ENCODE measurements at places on chromosomes 3 and 15. TPM values are rescaled to one million over a fixed set of nuclear protein-coding genes. Genes with fewer than 3 reads are reported as not detected.

Gene C3orf52
- 17.1 TPM for total RNA-seq

Gene KIF9
- total RNA-seq, result 4.7 TPM

Gene CEP97
- 7.3 TPM for total RNA-seq

Gene VWA5B2
- 0.30 TPM for total RNA-seq

Gene FOXL2
- total RNA-seq, result 0.06 TPM

Gene CASR
- total RNA-seq, result 0.10 TPM

Gene NMNAT3
- 8.4 TPM for total RNA-seq

Gene ERC2
- 1.2 TPM for total RNA-seq

Gene CHRM5
- total RNA-seq, result 0.15 TPM

Gene ATP13A4
- 152 TPM for total RNA-seq

GRCh38 chr3:138477120-138477519 lies 42.7 kb downstream of the ESYT3 start:
- peaks cover 27% of the 10 kb centered on the region for H3K4me1 ChIP-seq
- H3K27me3 ChIP-seq, result no peaks in the 10 kb centered on the region
- peak overlapping the region; percentile 9 for H3K27ac ChIP-seq

DNA sequence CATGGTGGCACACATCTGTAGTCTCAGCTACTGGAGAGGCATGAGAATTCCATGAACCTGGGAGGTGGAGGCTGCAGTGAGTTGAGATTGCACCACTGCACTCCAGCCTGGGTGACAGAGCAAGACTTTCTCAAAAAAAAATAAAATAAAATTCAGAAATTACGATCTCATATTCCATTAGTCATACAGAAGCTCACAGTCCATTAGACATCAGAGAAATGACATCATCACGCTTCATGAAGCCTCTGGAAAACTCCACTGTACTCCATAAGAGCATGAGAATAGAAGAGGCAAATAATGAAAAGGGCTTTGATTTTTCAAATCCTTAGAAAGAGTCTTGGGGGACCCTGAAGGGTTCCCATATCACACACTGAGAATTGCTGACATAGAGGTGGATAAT lies 145.0 kb upstream of the MITF start:
- H3K36me3 ChIP-seq, result no peaks in the 10 kb centered on the region
- no peak for DNase-seq
- no peaks in the 10 kb centered on the region for H3K27me3 ChIP-seq
- H3K4me3 ChIP-seq, result no peak overlapping the region
- H3K27ac ChIP-seq, result no peak overlapping the region

- DNase-seq, result peak; percentile 39
- peak overlapping the region; percentile 88 for H3K4me3 ChIP-seq
- no peaks in the 10 kb centered on the region for H3K36me3 ChIP-seq
Measured at GRCh38 chr3:4493941-4494894, 1.1 kb downstream of the ITPR1 start.

- no peaks in the 10 kb centered on the region for H3K27me3 ChIP-seq
- no peak overlapping the region for H3K4me3 ChIP-seq
- DNase-seq, result no peak
- H3K36me3 ChIP-seq, result no peaks in the 10 kb centered on the region
- no peak overlapping the region for H3K27ac ChIP-seq
Measured at GRCh38 chr3:119175872-119176756, 2.7 kb downstream of the UPK1B start.

DNA sequence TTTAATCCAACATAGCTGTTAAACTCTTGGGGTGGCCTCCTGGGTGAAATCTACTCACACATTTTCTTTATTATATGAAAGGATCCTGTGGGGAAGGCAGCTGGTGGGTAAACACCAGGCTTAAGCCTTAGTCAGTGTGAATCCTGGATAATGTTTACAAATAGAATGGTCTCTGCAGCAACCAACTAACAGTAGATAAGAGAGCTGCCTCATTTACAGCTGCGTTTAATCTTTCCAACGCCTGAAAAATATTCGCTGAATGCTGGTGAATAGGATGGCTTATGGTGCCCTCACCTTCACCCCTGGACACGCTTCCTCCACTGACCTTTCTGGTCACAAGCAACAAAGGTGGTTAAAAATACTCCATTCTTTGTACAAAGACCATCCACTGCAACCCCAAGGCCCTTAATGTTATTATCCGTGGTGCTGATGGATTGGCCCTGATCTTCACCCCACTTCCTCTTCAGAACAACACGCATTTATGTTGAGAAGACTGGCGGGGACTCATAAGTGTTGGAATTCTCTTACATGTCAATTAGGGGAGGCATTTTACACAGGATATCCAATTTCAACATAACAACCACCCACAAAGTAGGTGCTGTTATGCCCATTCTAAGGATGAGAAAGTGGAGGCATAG lies 120.0 kb upstream of the FRMD4B start:
- H3K4me3 ChIP-seq, result no peak overlapping the region
- H3K27ac ChIP-seq, result peak overlapping the region; percentile 7
- no peaks in the 10 kb centered on the region for H3K4me1 ChIP-seq
- H3K27me3 ChIP-seq, result no peaks in the 10 kb centered on the region
- H3K36me3 ChIP-seq, result no peaks in the 10 kb centered on the region
- no peak for DNase-seq

- H3K4me3 ChIP-seq, result no peak overlapping the region
- H3K27ac ChIP-seq, result no peak overlapping the region
- no peaks in the 10 kb centered on the region for H3K36me3 ChIP-seq
- no peak for DNase-seq
- no peaks in the 10 kb centered on the region for H3K27me3 ChIP-seq
Measured at GRCh38 chr3:154801729-154802128, 278.4 kb upstream of the MME start.

DNA sequence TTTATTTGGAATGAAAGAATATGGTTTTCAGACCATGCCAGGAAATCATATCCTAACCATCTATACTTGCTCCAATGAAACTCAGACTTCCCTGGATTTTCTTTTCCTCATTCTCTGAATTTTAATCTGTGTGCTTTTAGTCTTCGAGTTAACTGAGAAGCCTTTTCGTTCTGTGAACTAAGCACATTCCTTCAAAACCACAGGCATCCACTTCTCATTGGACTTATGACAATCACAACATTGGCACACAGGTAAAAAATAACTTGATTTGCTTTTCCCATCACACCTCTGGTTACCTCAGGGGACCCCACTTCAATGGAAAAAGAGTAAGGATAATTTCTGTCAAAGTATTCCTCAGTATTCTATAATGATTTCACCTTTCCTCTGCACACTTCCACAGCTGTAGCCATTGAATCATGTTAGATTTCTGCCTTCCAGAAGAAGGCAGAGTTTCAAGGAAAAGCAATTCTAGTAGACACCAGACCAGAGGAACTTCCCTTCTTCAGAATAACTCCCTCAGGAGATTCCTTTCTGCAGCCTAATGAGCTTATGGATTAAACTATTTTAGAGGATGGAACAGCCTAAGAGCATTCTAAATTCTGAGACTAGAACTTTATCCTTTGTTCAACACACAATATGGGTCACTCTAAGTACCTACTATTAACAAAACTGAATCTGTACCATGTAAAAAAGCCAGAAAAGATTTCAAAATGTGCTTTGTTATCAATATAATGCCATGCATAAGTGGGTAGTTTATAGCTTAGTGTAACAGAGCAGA lies 15.9 kb downstream of the COMMD2 start:
- peak; percentile 48 for DNase-seq
- H3K27me3 ChIP-seq, result no peaks in the 10 kb centered on the region
- peak overlapping the region; percentile 21 for H3K27ac ChIP-seq
- no peak overlapping the region for H3K4me3 ChIP-seq
- H3K36me3 ChIP-seq, result peaks cover 26% of the 10 kb centered on the region
- peaks cover 13% of the 10 kb centered on the region for H3K4me1 ChIP-seq

- H3K4me3 ChIP-seq, result no peak overlapping the region
- no peaks in the 10 kb centered on the region for H3K36me3 ChIP-seq
- DNase-seq, result no peak
- H3K27me3 ChIP-seq, result no peaks in the 10 kb centered on the region
- H3K4me1 ChIP-seq, result peaks cover 45% of the 10 kb centered on the region
Measured at GRCh38 chr15:85570336-85570735, 189.9 kb downstream of the AKAP13 start.

DNA sequence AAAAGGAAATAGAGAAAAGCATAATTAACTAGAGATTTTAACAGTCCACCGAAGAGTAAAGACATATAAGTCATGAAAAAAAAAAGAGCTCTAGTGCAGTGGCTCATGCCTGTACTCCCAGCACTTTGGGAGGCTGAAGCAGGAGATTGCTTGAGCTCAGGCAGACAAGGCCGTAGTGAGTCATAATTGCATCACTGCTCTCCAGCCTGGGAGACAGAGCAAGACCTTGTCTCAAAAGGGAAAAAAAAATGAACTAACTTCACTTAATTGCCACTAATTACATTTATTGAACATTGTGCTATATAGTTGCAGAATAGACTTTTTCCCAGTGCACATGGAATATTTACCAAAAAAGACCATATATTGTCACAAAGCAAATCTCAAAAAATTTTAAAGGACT lies 221.8 kb downstream of the CBLB start:
- H3K4me3 ChIP-seq, result no peak overlapping the region
- H3K27me3 ChIP-seq, result no peaks in the 10 kb centered on the region
- H3K27ac ChIP-seq, result no peak overlapping the region
- DNase-seq, result no peak
- no peaks in the 10 kb centered on the region for H3K4me1 ChIP-seq
- H3K36me3 ChIP-seq, result no peaks in the 10 kb centered on the region

DNA sequence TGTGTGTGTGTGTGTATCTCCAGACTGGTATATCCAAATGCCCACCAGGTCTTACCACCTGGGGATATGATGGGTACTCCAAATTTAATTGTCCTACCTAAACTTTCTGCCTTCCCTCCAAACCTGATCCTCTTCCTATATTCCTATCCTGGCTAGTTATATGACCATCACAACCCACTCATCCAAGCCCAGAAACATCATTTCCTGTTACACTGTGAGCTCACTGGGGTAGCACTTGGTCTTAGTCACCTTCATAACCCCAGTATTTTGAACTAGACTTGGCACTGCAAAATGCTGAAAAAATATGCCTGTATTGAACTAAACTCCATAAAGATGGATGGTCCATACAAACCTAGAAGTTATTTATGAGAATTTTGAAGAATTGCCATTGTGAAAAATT lies 178.8 kb upstream of the EIF1B start:
- no peak overlapping the region for H3K27ac ChIP-seq
- no peaks in the 10 kb centered on the region for H3K4me1 ChIP-seq
- H3K36me3 ChIP-seq, result no peaks in the 10 kb centered on the region
- H3K4me3 ChIP-seq, result no peak overlapping the region
